ENCODE measurements at places on chromosomes 11 and 22. TPM values are rescaled to one million over a fixed set of nuclear protein-coding genes. Genes with fewer than 3 reads are reported as not detected.

DNA sequence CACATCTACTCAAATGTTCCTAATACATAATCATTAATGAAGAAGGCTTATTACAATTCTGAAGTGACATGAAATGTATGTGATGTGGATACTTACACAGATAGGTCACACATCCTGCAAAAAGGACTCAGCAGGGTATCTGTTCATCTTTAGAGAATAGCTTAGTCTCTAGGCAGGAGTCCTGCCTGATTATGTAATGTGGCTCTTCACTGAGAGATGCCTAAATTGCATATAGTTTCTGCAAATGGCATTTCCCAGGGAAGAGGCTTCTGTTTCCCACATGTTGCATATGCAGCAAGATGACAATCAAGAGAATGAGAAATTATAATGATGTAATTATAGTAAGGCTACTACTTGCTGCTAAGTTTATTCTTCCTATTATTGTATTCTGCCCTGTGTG, 58.8 kb upstream of the SLC36A4 start:
- DNase-seq: no peak

OR52A1 gene
- total RNA-seq: not detected

OR5F1 gene
- not detected for total RNA-seq

PHETA2 gene
- total RNA-seq: 1.8 TPM

ZNF280A gene
- 0.75 TPM for total RNA-seq

ZNF408 gene
- total RNA-seq: 5.9 TPM

ZP1 gene
- total RNA-seq: not detected

GRCh38 chr11:773425-773824, 3.9 kb downstream of the GATD1 start:
- DNase-seq: no peak

CARD16 gene
- total RNA-seq: not detected

Measured in NCI-H460 (cell line).